ENCODE measurements at places on chromosomes 6 and 20. TPM values are rescaled to one million over a fixed set of nuclear protein-coding genes. Genes with fewer than 3 reads are reported as not detected.

- H3K4me3 ChIP-seq = no peak overlapping the region
- DNase-seq = no peak
- H3K27ac ChIP-seq = no peak overlapping the region
- H3K27me3 ChIP-seq = no peaks in the 10 kb centered on the region
- no peaks in the 10 kb centered on the region for H3K36me3 ChIP-seq
Observed at GRCh38 chr6:132322398-132322797, 78.9 kb downstream of the MOXD1 start.

DNA sequence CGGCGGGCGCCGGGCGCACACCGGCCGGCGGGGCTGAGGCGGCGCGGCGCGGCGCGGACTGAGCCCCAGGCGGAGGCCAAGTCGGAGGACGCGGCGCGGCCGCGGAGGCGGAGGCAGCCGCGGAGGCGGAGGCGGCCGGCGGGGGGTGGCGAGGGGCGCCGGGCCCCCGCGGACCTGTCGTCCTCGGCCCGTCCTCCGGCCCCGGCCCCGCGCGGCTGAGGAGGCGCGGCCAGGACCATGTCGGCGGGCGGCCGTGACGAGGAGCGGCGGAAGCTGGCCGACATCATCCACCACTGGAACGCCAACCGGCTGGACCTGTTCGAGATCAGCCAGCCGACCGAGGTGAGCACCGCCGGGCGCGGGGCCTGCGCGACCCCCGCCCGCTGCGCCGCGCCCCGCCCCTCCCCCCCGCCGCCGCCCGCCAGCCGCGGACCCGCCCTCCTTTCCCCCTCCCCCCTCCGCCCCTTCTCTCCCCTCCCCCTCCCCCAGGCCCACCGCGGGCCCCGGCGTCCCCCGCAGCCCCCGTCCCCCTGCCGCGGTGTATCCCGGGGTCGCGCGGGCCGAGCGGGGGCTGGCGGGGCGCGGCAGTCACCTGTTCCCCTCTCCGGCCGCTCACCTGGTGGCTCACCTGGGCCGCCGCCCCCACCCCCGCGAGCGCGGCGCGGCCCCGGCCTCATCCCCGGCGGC is at the start of gene AFDN:
AFDN (plus strand) TSS at position 16 of the 687 bp plus-strand sequence; CDS start at position 238, 222 bp downstream.
- peak within 1 kb of the TSS; percentile 94 for H3K4me3 ChIP-seq
- peaks cover 45% of the 10 kb centered on the region for H3K4me1 ChIP-seq
- H3K27ac ChIP-seq = peak within 1 kb of the TSS; percentile 93
- peaks cover 8% of the 10 kb centered on the region for H3K36me3 ChIP-seq

DNA sequence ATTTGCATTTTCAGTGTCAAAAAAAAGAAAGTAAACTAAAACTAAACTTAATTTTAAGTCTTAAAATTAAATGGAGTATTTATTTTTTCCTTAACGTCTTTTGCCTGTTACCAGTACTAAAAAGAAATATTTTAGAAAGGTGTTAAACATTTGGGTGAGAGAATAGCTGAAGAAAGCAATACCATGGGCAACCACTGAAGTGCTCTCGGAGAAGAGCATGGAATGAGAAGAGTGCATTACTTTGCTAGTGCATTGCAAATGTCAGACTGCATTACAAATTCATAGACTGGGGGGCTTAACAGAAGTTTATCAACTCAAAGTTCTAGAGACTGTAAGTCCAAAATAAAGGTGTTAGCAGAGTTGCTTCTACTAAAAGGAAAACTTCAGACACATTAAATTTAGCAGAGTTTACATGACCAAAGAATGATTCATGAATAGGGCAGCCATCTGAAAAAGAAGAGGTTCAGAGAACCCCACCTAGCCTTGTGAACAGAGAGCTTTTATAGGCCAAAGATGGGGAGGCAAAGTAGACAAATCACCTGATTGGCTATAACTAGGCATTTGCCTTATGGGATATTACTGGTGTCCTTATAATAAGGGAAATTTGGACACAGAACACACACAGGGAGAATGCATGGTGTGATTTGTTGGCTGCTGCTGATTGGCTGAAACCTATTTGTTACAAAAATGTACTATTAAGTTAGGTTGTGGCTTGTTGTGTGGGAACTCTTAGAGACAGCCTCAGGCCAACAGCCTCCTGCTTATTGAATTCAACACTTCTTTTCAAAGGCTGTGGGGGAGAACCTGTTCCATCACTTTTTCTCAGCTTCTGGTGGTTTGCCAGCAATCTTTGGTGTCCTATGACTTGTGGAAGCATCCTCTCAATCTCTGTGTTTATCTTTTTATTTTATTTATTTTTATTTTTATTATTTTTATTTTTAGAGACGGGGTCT is 106.7 kb upstream of the RREB1 start:
- no peaks in the 10 kb centered on the region for H3K36me3 ChIP-seq
- no peak overlapping the region for H3K4me3 ChIP-seq
- no peak for DNase-seq

- no peak overlapping the region for H3K27ac ChIP-seq
- DNase-seq = no peak
- H3K27me3 ChIP-seq = no peaks in the 10 kb centered on the region
- no peak overlapping the region for H3K4me3 ChIP-seq
Observed at GRCh38 chr6:89302936-89303335, 12.2 kb downstream of the GABRR2 start.

GRCh38 chr6:36979347-36979742 is 6.7 kb downstream of the MTCH1 start:
- H3K36me3 ChIP-seq = peaks cover 38% of the 10 kb centered on the region
- DNase-seq = no peak
- peak overlapping the region; percentile 37 for H3K27ac ChIP-seq
- peaks cover 21% of the 10 kb centered on the region for H3K4me1 ChIP-seq
- no peak overlapping the region for H3K4me3 ChIP-seq
- no peaks in the 10 kb centered on the region for H3K27me3 ChIP-seq

GRCh38 chr6:60754879-60755278 is 1531.1 kb downstream of the KHDRBS2 start:
- no peak overlapping the region for H3K4me3 ChIP-seq
- no peak for DNase-seq
- peaks cover 2% of the 10 kb centered on the region for H3K27me3 ChIP-seq
- no peak overlapping the region for H3K27ac ChIP-seq

- H3K27ac ChIP-seq = no peak overlapping the region
- H3K4me3 ChIP-seq = peak overlapping the region; percentile 74
- H3K27me3 ChIP-seq = no peaks in the 10 kb centered on the region
- H3K4me1 ChIP-seq = peaks cover 10% of the 10 kb centered on the region
Observed at GRCh38 chr6:30542404-30542725, 13.9 kb downstream of the GNL1 start.

- no peak overlapping the region for H3K4me3 ChIP-seq
- H3K27me3 ChIP-seq = no peaks in the 10 kb centered on the region
- peaks cover 5% of the 10 kb centered on the region for H3K36me3 ChIP-seq
- H3K4me1 ChIP-seq = no peaks in the 10 kb centered on the region
- no peak overlapping the region for H3K27ac ChIP-seq
Observed at GRCh38 chr20:20606881-20607280, 105.6 kb downstream of the RALGAPA2 start.

DNA sequence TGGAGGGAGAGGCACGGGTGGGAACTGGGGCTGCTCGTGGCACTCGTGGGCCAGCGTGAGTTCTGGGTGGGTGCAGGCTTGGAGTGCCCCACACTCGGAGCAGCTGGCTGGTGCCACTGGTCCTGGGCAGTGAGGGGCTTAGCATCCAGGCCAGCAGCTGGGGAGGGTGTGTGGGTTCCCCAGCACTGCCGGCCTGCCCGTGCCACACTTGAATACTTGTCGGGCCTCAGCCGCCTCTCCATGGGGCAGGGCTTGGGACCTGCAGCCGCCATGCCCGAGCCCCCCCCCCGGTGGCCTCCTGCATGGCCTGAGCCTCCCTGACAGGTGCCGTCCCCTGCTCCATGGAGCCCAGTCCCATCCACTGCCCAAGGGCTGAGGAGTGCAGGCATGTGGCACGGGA is 207.2 kb downstream of the CD109 start:
- H3K27me3 ChIP-seq = peaks cover 5% of the 10 kb centered on the region
- peaks cover 25% of the 10 kb centered on the region for H3K36me3 ChIP-seq
- H3K4me3 ChIP-seq = no peak overlapping the region
- DNase-seq = no peak

DNA sequence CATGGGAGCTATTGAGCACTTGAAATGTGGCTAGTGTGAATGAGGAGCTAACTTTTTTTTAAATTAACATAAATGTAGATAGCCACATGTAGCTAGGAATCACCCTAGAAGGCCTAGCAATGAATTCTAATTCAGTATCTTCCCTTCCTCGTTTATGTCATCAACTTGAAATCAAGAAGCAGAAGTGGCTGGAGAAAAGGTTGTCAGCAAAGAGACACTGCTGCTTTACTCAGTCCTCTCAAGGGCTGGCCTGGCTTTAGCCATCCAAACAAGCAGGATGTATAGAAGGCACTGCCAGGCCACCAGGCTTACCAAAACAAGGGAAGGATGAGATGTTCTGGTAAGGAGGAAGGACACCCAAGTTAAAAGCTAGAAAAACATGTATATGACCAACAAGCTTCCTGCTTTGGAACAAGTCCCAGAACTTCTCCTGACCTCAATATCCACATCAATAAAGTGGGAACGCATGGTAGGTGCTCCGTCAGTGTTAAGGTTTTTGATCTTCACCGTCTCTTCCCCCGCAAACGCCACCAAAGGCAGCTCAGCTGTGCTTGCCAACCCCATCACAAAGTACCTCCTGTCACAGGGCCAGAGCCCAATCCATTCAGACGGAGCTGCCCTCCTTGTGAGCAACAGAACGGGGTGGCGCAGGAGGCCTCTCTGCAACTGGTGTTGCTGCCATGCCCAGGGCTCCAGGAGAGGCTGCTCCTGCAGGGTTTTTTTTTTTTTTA is 235.8 kb upstream of the RIN2 start:
- no peak overlapping the region for H3K4me3 ChIP-seq
- DNase-seq = no peak
- H3K27ac ChIP-seq = no peak overlapping the region
- no peaks in the 10 kb centered on the region for H3K4me1 ChIP-seq
- no peaks in the 10 kb centered on the region for H3K36me3 ChIP-seq

ABCF1 gene
- 102 TPM for total RNA-seq

BPI gene
- total RNA-seq = not detected
